NCI-H748 treated with DMSO at 0.1 percent for 48 hours (cell line): ENCODE measurements at places on chromosomes 12 and 14.
A peak's percentile ranks its signal among the peaks of the same experiment; 100 is the strongest.

DNA sequence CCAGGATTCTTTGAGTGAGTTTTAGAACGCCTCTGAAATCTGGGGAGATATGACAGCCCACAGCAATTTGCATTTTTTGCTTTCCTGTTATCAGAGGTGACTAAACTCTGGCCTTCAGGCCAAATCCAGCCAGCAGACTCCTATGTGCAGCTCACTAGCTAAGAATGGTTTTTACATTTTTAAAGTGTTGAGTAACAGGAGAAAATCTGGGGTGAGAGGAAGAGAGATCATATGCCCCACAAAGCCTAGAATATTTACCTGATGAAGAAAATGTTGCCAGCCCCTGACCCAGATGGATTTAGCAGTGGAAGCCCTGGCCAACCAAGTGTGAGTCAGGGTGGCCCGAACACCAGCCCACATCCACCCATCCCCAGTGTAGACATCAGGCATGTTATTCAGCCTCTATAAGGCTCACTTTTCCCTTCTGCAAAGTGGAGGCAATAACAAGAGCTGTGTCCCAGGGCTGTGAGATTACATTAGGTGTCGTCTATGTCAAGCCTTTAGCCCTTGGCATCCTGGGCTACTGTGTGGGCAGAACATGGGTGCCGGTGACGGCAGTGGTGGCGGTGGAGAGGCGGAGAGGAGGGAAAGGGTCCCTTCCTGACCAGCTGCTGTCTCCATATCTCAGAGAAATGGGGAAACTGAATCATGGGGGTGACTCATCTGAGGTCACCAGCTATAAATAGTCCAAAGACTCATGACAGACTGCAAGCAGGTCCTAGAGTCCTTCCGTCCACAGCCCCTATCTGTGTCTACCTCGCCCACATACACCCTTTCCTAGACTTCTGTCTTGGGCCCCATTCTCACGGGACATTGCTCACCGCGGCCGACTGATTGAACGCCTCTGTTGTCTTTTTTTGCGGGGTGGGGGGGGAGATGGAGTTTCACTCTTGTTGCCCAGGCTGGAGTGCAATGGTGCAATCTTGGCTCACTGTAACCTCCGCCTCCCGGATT, 32.6 kb upstream of the CD9 start:
- no peak for DNase-seq

DNA sequence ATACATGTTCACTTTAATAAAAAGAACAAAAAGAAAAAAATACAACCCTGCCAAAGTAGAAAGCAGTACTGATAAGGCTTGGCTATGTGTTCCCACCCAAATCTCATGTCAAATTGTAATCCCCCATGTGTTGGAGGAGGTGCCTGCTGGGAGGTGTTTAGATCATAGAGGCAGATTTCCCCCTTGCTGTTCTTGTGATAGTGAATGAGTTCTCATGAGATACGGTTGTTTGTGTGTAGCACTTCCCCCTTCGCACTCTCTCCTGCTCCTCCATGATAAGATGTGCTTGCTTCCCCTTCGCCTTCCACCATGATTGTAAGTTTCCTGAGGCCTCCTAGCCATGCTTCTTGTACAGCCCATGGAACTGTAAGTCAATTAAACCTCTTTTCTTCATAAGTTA, 59.9 kb downstream of the USP15 start:
- no peak for DNase-seq

- DNase-seq: no peak
Measured at GRCh38 chr12:72081777-72082176, 143.1 kb downstream of the TPH2 start.

DNA sequence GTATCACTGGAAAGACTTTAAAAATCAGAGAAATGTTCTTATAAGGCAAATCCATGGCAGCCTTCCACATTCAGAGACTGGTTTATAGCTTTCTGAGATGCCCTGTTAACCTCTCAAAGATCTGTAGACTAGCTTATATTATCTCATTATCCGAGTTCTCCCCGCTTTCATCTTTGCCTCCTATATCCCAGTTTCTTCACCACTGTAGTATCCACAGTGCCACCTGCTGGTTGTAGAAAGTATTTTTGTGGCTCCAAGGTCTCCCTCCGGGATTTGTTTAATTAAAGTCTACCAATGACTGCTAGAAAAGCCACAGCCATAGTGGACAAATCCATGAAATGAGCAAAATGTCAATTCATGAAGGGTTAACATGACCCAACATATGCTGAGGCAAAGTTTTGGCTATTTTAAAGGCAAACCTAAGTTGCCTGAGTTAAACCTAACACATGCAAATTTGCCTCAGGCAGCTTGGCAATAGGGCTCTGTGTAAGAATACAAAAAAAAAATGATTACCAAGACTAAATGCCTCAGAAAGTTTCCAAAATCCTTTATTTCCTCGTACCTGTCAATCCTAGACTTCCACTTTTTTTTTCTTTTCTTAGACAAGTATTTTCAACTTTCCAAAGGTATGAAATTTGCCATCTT, 218.8 kb upstream of the BMP4 start:
- peak; percentile 69 for DNase-seq

DNA sequence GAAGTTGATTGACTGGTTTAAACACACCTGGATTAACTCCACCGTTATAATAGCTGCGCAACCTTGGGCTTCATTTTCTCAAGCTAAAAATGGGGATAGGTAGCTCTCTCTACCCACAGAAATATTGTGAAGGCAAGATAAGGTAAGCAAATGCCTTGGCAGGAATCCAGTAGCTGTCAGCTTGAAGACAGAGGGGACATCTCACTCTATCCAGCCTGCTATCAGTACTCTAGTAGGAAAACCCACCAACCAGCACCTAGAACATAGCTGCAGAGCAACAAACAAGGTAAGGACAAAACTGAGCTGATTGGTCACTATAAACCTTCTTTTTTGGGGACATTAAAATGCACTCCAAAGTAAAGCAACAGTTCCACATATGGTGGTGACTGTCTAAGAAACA, 7.7 kb downstream of the CSRP2 start:
- no peak for DNase-seq
